ENCODE measurements at places on chromosomes 7 and 10. TPM values are rescaled to one million over a fixed set of nuclear protein-coding genes. Genes with fewer than 3 reads are reported as not detected.

Gene ERV3-1
- total RNA-seq = 22.0 TPM

Gene ABCB8
- total RNA-seq = 18.7 TPM

Gene BLVRA
- total RNA-seq = 61.0 TPM

Gene FOXI2
- total RNA-seq = 0.23 TPM

Gene PDLIM1
- 273 TPM for total RNA-seq

DNA sequence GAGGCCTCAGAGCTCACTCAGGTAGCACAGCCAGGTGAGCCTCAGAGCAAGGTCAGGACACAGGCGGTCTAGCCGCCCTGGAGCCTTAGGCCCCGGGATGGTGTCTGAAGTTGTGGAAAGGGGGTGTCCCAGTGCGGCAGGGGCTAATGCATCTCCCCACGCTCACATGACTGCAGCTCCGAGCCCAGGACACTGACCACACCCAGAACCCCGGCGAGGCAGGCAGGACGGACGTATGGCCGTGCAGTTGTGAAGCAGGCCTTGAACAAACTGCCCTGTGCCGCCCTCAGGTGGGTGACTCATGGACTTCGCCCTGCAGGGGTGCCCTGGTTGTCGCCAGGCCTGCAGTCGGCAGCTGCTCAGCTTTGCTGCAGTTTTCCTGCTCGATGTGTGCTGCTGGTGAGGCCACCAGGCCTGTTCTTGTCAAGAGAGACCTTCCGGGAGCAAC lies 5.0 kb upstream of the PRKAR1B start:
- no peaks in the 10 kb centered on the region for H3K4me1 ChIP-seq
- H3K27me3 ChIP-seq = no peaks in the 10 kb centered on the region
- H3K36me3 ChIP-seq = no peaks in the 10 kb centered on the region
- H3K27ac ChIP-seq = no peak overlapping the region

GRCh38 chr7:150489782-150490181 lies 24.9 kb upstream of the GIMAP7 start:
- H3K27me3 ChIP-seq = no peaks in the 10 kb centered on the region
- H3K36me3 ChIP-seq = no peaks in the 10 kb centered on the region
- no peak overlapping the region for H3K4me3 ChIP-seq
- H3K27ac ChIP-seq = no peak overlapping the region

DNA sequence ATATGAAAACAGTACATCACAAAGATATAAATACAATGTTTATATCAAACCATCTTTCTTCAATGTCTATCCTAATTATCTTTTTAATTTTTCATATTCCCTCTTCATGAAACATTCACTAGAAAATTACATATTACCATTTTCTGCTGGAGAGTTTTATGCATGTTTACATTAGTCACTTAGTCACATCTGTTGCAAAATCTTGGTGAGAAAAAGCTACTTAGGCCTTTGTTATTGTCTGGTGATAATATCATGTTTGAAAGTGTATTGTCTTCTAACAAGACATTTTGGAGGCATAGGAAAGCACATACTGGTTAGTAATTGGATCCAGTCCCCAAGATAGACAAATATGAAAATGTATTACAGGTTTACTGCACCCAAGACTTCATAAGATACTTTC lies 163.6 kb downstream of the GNAI1 start:
- no peak overlapping the region for H3K4me3 ChIP-seq
- no peak for DNase-seq
- no peaks in the 10 kb centered on the region for H3K36me3 ChIP-seq
- no peaks in the 10 kb centered on the region for H3K27me3 ChIP-seq

DNA sequence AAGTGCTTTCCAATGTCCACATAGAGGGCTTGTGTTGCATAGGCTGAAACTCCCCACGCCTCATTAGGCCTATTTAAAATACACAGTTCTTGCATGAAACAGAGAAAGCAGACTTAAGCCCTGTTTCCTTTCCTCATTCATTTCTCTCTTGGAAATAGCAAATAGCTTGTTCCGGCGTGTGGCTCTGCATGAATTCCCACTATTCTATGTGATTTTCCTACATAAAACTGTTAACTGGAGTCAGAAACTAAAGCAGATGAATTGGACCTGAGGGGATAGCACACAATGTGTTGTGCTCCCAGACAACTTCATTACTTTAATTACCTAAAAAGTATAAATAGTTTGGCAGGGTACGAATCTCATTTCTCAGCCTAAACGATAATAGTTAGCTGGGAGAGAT lies 981.5 kb downstream of the SORCS1 start:
- no peak overlapping the region for H3K27ac ChIP-seq
- H3K4me1 ChIP-seq = no peaks in the 10 kb centered on the region
- no peak for DNase-seq
- H3K27me3 ChIP-seq = no peaks in the 10 kb centered on the region

GRCh38 chr10:119408072-119408471 lies 134.4 kb downstream of the RGS10 start:
- no peak overlapping the region for H3K27ac ChIP-seq
- no peaks in the 10 kb centered on the region for H3K4me1 ChIP-seq
- H3K4me3 ChIP-seq = no peak overlapping the region

DNA sequence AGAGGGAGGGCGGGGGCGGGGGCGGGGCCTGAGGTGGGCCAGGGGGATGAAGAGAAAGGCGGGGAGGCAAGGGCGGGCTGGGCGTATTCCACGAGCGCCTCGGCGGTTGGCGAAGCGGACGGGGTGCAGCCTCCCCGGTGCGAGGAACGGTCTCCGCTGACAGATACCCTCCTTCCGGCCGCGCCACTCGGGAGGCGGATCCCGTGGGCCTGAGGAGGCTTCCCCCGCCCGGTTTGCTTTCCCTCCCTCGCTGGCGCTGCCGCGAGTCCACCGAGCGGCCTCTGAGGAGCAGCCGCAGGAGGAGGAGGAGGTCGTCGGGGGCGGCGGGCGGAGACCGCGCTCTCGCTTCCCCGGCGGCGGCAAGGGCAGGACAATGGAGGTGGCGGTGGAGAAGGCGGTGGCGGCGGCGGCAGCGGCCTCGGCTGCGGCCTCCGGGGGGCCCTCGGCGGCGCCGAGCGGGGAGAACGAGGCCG lies at the start of gene TRIM24:
TSS of gene TRIM24 (plus strand) at position 84 of the 473 bp plus-strand sequence. CDS start at position 374, 290 bp downstream.
- no peaks in the 10 kb centered on the region for H3K36me3 ChIP-seq
- no peaks in the 10 kb centered on the region for H3K27me3 ChIP-seq
- H3K4me1 ChIP-seq = peaks cover 3% of the 10 kb centered on the region

DNA sequence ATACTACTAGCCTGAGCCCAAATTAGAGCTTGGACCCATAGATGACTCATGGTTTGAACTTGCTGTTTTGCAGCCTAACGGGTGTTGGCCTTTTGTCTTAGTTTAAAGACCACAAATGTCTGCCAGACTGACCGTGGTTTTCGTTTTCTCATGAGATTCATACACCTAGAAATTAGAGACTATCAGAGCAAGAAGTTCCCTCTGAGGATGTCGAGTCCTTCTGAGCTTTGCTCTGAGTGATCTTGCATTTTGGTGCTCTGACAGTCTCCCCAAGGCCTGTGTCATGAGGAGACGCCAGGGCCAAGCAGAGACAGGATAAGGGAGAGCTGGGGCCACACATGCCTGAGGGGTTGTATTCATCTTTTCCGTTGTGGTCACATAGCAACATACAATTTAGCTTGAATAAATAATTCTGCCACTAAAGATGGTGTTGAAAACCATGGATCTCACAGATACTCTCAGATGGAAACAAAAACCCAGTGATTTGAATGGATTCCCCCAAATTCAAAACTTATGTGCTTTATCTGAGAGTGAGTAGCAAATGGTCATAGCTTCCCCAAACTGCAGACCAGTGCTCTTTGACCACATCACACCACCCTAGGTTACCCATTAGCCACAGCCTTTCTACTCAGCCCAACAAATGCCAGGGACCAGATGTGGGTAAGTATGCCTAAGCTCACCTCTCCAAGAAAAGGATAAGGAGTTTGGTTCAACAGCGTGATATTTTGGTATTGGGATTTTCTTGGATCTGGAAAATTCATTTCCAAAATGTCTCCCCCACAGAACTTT lies 762.0 kb upstream of the IGFBP3 start:
- DNase-seq = no peak
- no peaks in the 10 kb centered on the region for H3K27me3 ChIP-seq
- no peak overlapping the region for H3K27ac ChIP-seq
- H3K36me3 ChIP-seq = no peaks in the 10 kb centered on the region

DNA sequence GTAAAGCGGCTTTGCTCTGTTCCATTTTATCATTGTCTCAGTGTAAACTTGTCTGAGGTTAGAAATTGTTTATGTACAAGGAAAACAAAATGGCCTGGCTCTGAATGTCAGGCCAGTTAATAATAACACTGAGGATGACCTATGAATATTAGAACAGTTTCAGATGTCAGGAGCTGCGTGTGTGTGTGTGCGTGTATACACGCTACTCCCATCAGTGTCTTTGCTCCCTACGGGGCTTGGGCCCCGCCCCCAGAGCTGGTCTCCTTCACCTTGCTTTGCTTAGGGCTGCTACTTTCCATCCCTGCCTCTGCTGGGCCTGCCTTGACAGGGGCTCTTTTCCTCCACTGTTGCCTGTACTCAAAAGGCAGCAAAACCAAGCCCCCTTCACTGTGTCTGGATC lies 142.3 kb upstream of the BET1 start:
- H3K36me3 ChIP-seq = no peaks in the 10 kb centered on the region
- no peak overlapping the region for H3K4me3 ChIP-seq
- DNase-seq = no peak
- no peaks in the 10 kb centered on the region for H3K4me1 ChIP-seq

GRCh38 chr10:118712930-118713634 lies 41.7 kb downstream of the CACUL1 start:
- H3K27me3 ChIP-seq = no peaks in the 10 kb centered on the region
- no peaks in the 10 kb centered on the region for H3K4me1 ChIP-seq
- H3K36me3 ChIP-seq = no peaks in the 10 kb centered on the region
- H3K4me3 ChIP-seq = no peak overlapping the region
- DNase-seq = no peak
- no peak overlapping the region for H3K27ac ChIP-seq

All from aorta (tissue), 5 donors.